CD4-positive, alpha-beta T cell treated with Interleukin-21 for 1 hour (primary cell): ENCODE measurements at places on chromosomes 13 and 19.

DNA sequence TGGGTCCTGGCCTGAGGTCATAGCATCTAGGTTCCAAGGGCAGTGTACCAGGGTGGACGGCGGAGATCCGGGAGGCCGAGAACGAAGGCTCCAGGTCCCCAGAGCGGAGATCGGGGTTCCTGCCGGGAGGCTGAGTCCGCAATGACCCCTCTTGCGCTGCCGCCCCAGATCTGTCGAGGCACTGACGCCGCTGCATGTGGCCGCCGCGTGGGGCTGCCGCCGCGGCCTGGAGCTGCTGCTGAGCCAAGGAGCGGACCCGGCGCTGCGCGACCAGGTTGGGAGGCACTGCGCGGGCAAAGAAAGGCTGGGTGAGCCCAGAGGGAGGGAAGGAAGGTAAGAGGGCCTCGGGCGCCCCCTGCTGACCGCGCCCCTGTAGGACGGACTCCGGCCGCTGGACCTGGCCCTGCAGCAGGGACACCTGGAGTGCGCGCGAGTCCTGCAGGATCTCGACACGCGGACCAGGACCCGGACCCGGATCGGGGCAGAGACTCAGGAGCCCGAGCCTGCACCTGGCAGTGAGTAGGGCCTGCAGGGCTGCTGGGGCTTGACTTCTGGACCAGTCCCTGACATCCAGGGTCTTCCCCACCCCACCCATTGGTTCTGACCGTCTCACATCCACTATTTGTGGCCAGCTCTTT, 906 bp downstream of the ANKLE1 start:
- DNase-seq, result peak; percentile 80

- DNase-seq, result no peak
Measured at GRCh38 chr19:28334419-28334818, 878.5 kb downstream of the UQCRFS1 start.

GRCh38 chr13:64083396-64083795, 2667.7 kb upstream of the PCDH20 start:
- DNase-seq, result no peak

DNA sequence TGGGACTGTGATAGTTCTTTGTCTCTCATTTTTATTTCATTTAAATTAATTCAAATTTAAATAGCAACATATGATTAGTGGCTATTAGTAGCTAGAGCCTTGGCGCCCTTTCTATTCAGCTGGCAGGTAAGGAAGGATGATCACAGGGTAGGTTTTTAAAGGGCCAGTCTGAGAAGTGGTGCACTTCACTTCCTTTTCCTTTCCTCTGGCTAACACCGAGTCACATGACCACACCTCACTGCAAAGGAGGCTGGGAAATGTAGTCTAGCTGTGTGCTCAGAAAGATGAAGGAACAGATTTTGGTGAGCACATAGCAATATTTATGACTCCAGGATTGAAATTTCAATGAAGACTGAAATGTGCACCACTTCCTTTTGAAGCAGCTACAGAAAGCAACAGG, 128.7 kb downstream of the TSHZ3 start:
- DNase-seq, result peak; percentile 66

- DNase-seq, result peak; percentile 28
Measured at GRCh38 chr19:7515645-7516151, at the start of gene ZNF358. TSS of gene ZNF358 (plus strand) at chr19:7516103. CDS start at chr19:7519243, 3,140 bp downstream.

DNA sequence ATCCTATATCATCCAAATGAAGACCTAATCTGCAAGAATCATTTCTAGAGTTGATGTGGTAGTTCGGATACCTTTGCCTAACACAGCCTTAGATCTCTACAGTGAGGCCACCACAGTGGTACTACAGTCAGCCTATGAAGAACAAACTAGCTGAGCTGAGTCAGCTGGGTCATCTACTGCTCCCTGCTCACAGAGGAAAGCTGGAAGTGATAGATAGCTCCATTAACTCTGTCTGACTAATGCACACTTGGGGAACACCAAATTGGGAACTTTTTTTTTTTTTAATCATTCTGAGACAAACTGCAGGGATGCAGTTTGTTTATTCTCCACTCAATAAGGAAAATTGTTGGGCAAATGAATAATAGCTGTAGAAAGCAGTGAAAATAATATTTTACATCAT, 1160.6 kb downstream of the PCDH9 start:
- DNase-seq, result no peak

GRCh38 chr13:103133556-103133955, 67.3 kb upstream of the SLC10A2 start:
- DNase-seq, result no peak

- DNase-seq, result no peak
Measured at GRCh38 chr19:1789261-1790041, 22.6 kb downstream of the ATP8B3 start.

DNA sequence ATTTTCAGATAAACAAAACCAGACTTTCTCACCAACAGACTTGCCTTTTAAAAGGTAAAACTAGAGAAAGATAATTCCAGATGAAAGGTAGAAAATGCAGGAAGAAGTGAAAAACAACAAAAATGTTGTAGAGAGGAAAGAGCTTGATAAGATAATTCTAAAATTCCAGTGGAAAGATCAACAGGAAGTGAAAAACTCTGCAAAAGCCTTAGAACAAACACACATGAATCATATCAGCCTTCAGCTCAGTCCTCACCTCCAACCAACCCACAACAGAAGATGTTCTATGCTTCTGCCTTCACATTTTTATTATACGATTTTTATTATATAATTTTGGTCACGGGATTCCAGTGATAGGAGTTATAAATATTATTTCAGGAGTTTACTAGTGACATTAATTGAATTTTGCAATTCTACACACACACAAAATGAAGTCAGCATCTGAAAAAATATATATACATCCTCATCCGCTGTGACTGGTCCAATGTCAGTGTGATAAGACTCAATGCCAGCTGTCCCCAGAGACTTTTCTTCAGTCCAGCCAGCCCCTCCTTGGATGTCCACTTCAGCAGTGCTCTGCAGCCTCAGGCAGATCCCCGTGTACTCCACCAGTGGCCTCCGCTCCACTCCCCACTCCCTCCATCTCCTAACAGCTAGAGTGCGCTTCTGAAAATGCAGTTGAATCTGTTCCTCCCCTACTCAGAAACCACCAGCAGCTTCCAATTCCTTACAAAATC, 57.9 kb downstream of the GADD45B start:
- DNase-seq, result no peak

GRCh38 chr19:58296104-58296503, 9.1 kb upstream of the ERVK3-1 start:
- DNase-seq, result no peak
